Stimulated activated CD4-positive, alpha-beta T cell treated with anti-CD3 and anti-CD28 coated beads, Interleukin-1b, Interleukin-23, amount 100 ng/mL, for 24 hours (primary cell): ENCODE measurements at places on chromosomes 16 and 17.

GRCh38 chr16:88965411-88965810 lies 11.6 kb downstream of the CBFA2T3 start:
- DNase-seq, result no peak

DNA sequence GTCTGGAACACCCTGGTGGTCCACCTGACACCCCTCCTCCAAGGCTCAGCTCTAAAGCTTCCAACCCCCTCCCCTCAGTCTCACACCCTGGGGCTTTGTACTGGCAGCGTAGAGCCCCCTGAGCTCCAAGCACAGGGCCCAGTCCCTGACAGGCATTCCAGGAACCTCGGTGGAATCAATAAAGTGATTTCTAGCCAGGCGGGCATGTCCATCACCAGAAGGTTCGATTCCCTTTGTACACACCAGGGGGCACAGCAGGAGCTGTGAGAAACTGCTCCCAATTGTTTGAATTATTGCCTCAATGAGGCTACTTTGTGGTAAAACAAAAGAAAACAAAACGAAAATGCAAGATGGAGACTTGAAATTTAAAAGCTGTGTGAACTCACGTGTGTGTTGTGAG lies 51.8 kb downstream of the SMPD3 start:
- peak; percentile 18 for DNase-seq

DNA sequence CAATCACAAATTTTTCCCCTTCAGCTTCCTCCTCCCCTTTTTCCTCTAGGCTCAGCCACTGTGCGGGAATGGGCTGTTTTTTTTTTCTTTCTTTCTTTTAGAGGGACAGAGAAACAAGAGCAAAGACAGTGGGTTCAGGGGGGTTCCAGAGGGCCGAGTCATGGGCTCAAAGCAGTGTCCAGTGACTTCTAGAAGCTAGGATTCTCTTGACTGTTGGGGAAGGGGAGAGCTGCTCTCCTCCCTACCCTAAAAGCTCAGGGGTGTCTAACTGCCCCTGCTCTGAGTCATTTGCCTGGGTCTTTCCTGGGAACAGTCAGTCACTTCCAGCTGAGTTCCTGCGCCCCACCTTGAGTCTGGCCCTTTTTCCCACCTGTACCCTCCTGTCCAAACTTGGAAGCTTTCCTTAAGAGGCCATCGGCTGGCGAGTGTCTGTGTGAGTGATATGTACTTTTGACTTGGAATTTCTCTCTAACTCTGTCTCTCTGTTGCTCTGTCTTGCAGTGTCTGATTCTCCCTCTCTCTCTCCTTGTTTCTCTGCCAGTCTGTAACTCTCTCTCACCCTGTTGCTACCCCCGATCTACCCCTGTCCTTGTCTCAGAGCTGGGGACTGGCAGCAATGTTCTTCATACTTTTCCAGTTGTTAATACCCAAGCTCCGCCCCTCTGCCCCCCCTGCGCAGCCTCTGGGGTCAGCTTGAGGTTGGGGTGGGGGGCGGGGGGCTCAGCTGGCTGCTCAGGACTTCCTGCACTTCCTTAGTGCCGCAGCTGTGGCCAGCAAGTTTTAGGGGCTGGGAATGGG lies 2.4 kb downstream of the THRA start:
- DNase-seq, result no peak

GRCh38 chr17:77580531-77581270 lies 377.8 kb upstream of the TNRC6C start:
- DNase-seq, result no peak

- no peak for DNase-seq
Measured at GRCh38 chr16:48448841-48449481, 63.7 kb upstream of the SIAH1 start.

DNA sequence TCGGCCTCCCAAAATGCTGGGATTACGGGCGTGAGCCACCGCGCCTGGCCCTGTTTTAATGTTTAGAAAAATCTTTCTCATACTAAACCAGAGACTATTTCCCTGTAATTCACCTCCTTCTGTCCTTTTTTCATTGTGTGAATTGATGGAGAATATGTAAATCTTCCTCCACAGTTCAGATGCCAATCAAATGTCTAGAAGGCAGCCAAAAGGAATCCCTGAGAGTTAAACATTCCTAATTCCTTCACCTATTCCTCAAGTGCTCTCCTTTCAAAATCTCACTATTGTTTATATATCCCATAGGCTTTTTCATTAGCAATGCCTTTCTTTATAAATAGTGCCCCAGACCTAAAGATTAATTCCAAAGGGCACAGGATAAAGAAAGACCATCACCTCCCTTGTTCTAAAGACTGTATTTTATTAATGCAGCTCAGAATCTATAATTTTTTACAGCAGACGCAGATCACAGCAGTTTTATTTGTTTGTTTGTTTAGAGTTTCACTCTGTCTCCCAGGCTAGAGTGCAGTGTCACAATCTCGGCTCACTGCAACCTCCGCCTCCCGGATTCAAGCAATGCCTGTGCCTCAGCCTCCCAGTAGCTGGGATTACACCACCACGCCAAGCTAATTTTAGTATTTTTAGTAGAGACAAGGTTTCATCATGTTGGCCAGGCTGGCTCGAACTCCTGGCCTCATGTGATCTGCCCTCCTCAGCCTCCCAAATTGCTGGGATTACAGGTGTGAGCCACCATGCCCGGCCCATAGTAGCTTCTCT lies 30.5 kb downstream of the COPZ2 start:
- DNase-seq, result no peak

GRCh38 chr17:17028059-17028877 lies 14.0 kb upstream of the MPRIP start:
- DNase-seq, result no peak

- DNase-seq, result no peak
Measured at GRCh38 chr17:2102931-2103809, 48.3 kb downstream of the HIC1 start.

DNA sequence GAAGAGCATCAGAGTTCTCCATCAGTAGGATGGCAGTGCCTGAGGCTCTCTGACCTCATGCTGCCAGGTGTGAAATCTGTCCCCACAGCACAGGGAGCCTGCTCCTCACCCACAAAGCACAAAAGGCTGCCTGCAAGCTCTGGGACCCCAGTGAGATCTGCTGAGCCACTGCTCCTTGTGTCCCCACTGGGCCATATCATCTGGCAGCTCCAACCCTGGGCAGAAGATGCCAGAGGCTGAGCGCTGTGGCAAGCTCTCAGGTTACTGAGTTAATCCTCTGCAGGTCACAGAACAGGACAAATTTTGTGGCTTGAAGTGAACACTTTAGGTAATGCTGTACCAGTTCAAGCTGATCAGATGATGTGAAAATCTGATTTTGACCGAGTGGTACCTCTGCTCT lies 26.7 kb upstream of the ERN1 start:
- DNase-seq, result no peak

GRCh38 chr16:49745311-49745747 lies 110.6 kb downstream of the ZNF423 start:
- DNase-seq, result no peak

GRCh38 chr17:34248511-34249024 lies 6.5 kb upstream of the CCL2 start:
- DNase-seq, result no peak

GRCh38 chr16:9869776-9870175 lies 312.5 kb downstream of the GRIN2A start:
- no peak for DNase-seq

DNA sequence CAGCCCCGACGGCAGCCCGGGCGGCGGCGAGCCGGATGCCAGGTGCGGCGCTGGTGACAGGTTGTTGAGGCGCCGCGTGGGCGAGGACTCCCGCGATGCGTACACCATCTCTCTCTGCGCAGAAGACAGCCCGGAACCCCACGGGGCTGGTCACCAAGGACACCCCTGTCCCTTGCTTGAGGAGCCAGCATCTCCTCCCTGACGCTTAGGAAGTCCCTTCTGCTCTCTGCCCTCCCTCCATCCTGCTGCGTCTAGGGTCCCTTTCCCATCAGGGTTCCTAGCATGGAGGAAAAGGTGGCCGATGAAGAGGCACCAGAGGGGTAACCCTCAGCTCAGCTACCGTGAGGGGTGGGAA lies 43.6 kb downstream of the SRCIN1 start:
- no peak for DNase-seq

- DNase-seq, result no peak
Measured at GRCh38 chr17:15307710-15308111, 33.7 kb downstream of the TEKT3 start.

DNA sequence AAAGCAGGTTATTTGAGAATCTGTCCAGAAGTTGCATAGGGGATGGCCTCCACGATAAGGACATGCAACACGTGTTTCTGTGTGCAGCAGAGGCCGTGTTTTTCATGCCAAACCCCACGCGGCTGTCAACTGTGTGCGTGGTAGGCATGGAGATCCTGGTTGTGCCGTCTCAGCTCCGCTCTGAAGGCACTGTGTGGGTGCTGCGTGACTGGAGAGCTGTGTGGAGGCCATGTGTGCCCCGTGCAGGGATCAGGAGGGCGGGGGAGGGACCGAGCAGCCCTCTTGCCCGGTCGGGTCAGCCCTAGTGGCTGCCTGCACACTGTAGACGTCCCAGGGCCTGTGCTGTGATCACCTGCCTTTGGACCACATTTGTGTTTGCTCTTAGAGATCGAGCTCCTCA lies 74.5 kb downstream of the SEC14L1 start:
- no peak for DNase-seq

DNA sequence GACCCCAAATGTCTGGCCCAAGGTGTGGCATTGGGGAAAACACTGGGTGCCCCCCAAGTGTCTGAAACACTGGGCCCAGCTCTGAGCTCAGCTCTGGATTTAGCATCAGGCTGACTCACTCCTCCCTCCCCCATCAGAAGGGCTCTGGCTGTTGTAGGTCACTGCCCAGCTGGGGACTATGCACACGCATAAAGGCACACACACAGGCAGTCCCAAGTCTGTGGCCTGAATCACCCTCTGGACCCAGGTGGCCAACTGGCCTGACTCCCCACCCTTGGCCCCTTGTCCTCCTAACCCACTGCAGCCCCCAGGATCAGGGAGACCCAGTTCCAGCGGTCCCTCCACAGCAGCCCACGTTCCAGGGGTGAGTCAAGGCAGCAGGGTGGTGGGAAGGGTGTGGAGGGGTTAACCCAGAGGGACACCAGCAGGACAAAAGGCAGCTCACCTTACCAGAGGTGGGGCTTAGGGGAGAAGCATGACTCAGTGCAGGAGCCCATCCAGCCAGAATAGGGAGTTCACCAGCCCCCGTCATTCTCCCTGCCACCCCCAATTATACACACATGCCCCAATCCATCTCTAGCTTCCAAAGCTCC lies 47.0 kb downstream of the MYO18A start:
- DNase-seq, result no peak

DNA sequence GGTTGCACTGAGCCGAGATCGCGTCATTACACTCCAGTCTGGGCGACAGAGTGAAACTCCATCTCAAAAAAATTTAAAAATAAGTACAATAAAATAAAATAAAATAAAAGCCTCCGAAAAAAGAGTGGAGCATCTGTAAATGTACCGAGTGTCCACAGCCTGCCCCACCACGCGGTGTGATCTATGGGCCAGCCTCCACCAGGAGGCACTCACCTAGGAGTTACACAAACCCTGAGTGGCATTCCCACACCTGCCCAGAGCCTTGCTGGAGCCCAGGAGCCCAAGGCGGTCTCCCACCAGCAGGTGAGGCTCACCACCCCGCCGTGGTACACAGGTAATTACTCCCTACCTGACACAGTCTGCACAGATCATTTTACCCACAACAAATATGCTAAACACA lies 183.2 kb downstream of the ZNF423 start:
- no peak for DNase-seq

GRCh38 chr17:61260071-61260797 lies 139.4 kb upstream of the TBX2 start:
- no peak for DNase-seq

- DNase-seq, result peak; percentile 90
Measured at GRCh38 chr17:7989781-7990655, 12.4 kb upstream of the GUCY2D start.

DNA sequence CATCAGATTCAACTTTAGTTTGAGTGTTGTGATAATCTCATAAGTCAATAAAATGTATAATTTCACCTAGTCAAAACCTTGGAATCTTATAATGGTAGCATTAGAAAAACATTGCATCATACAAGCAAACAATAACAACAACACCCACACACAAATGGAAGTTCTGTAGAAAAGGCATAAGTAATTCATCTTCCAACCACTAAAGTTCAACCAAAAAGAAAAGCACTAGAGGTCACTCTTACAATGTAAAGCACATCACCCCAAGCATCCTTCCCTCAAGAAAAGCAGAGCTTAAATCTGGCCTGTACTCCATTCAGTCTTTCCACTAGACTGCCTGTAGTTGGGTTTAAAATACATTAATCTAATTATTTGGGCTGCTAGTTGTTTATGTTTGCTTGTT lies 1.8 kb downstream of the CNTNAP4 start:
- DNase-seq, result no peak

- no peak for DNase-seq
Measured at GRCh38 chr17:5558815-5559785, 25.2 kb downstream of the NLRP1 start.

DNA sequence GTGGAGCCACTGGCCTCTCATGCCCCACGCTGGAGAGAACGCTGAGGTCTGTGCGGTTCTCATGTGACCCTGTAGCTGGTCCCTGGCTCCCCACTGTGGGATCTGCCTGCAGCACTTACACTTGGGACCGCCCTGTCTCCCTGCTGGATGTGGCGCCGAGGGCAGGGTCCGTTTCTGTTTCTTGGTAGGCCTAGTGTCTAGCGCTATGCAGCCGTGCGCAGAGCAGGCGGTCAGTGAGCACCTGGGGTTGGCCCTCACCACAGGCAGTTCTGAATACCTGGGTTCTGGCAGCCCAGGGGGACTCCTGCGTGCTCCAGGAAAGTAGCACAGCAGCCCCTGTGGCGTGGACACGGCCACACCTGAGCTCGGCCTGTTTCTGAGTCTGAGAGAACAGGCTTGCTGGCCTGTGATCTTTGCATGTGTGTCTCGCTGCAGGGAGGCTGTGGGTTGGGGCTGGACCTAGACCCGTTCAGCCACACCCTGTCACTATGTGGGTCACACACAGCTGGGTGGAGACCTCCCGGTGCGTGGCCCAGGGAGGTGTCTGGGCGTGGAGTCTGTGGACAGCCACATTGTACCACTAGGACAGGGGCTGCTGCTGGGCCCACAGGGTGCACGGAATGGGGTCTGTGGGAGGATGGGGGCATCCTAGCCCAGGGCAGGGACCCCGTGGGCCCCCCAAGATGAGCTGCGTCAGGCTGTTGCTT lies 2.8 kb downstream of the CAPN15 start:
- DNase-seq, result no peak

- DNase-seq, result no peak
Measured at GRCh38 chr17:73360961-73361761, 49.4 kb upstream of the CDC42EP4 start.

- no peak for DNase-seq
Measured at GRCh38 chr17:6548578-6549330, 7.6 kb downstream of the PITPNM3 start.
